ENCODE measurements at places on chromosomes 12 and 14.

DNA sequence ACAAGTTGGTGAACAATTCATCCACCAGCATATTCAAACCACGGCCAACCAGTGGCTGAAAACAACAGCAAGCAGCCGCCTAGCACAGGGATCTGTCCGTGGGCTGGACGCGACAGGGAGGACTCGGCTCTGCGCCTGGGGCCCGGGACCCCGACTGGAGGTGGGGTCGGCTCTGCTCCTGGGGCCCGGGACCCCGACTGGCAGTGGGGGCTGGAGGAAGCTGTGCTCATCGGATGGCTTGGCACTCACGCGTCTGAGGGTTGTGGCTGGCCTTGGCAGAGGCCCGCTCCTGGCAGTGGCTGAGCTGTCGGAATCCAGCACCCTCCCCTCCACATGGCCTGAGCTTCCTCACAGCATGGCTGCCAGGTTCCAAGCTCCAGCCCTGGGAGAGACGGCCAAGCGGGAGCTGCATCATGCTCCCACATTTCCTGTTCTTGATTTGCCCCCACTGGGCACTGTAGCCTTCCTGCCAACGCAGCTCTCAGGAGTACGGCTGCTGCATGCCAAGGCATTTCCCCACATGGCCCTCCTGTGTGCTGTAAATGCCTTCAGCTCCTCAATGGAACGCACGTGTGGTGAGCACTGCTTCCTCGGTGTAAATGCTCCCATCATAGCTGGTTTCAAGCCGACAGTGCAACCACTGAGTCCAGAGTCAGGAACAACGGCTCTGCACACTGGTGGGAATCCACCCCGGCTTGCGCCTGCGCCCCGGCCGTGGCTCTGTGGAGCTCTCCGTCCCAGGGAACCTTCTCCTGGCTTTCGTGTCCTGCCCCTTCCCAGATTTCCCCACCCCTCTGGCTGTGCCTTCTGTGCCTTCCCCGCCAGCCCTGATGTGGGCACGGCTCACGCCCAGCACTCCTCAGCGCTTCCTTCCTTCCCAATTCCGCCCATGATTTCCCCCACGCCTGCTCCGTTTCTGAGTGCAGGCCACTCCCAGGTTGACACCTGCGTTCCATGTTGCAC, 7.3 kb upstream of the GALNT9 start:
- no peak for DNase-seq

GRCh38 chr14:24918822-24919221, 131.1 kb downstream of the STXBP6 start:
- DNase-seq, result no peak

DNA sequence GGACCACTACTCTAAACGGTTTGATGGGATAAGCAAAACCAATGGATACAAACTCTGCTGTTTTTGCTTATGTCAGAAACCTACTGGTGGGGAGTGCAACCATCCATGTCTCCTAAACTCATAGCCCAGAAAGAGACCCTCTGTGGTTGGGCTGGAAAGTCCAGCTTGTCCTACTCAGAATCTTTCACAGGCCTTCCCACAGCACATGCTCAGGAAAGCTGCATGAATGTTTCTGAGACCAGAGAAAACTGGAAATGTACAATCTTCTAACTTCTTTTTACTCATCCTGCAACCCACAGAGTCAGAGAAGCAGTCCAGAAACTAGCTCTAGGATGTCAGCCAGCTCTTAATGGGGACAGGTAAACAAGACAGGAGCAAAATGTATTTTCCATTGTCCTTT, 73.3 kb downstream of the ANO2 start:
- no peak for DNase-seq

- DNase-seq, result no peak
Measured at GRCh38 chr12:18882690-18883089, 144.8 kb downstream of the CAPZA3 start.

DNA sequence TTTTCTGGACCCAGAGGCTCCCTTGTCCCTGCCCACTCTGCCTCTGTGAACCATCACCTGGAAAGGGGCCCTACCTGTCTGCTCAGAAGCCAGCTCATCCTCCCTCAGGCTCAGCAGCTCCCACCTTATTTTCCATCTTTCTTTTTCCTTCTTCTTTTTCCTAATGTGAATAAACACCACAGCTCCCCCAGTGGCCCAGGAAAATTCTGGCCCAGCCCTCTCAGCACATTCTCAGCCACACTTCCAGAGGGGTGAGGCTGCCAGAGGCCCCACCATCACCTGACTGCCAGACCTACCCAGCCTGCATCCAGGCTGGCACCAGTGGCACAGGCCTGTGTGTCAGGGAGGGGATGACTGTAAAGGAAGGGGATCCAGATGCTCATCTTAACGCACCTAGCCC, 23.0 kb downstream of the ZFHX2 start:
- DNase-seq, result no peak

All from stimulated activated CD8-positive, alpha-beta memory T cell treated with anti-CD3 and anti-CD28 coated beads, Interleukin-12 subunit alpha, Interleukin-12 subunit beta, amount 100 ng/mL, for 1 hour (primary cell).